Spinal cord (tissue), 10 donors: ENCODE measurements at places on chromosomes 5 and 9. TPM values are rescaled to one million over a fixed set of nuclear protein-coding genes. Genes with fewer than 3 reads are reported as not detected.

TEX48 gene
- not detected for total RNA-seq

FKTN gene
- total RNA-seq = 37.7 TPM

PANK3 gene
- 66.0 TPM for total RNA-seq

TRIO gene
- 175 TPM for total RNA-seq

TNFSF8 gene
- 0.99 TPM for total RNA-seq

LEAP2 gene
- total RNA-seq = 1.8 TPM

SGCD gene
- total RNA-seq = 32.5 TPM

PDZD2 gene
- total RNA-seq = 22.1 TPM

PARP8 gene
- 20.3 TPM for total RNA-seq

OTP gene
- 1.8 TPM for total RNA-seq

RAB24 gene
- 28.3 TPM for total RNA-seq

CERT1 gene
- total RNA-seq = 73.2 TPM

PCDHB2 gene
- 5.8 TPM for total RNA-seq

PCDHB4 gene
- 4.1 TPM for total RNA-seq

GLRX gene
- total RNA-seq = 17.6 TPM

SREK1 gene
- total RNA-seq = 139 TPM

FTMT gene
- not detected for total RNA-seq

MYO10 gene
- total RNA-seq = 27.9 TPM

HK3 gene
- 0.66 TPM for total RNA-seq

LIX1 gene
- total RNA-seq = 40.5 TPM

IL33 gene
- total RNA-seq = 34.7 TPM

DNA sequence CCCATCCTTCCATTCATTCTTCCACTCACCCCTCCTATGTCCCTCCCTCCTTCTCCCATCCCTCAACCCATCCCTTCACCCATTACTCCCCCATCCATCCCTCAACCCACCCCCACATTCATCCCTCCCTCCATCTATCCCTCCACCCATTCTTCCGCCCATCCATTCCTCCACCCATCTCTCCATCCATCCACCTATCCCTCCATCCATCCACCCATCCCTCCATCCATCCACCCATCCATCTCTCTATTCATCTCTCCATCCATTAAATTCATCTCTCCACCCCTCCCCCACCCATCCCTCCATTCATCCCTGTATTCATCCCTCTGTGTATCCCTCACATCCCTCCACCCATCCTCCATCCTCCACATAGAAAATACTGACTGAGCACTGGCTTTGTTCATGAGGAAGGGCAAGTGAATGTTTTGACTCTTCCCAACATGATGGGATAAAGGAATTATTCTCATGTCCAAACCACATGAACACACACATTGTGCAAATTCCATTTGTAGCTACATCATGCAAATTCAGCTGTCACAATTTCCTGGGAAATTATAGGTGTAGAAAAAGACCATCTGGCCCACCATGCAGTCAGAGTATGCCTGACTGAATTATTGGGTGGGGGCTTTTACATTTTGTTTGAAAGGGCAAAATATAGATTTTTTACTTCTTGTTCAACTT lies 6.9 kb upstream of the VAV2 start:
- no peak for DNase-seq

DNA sequence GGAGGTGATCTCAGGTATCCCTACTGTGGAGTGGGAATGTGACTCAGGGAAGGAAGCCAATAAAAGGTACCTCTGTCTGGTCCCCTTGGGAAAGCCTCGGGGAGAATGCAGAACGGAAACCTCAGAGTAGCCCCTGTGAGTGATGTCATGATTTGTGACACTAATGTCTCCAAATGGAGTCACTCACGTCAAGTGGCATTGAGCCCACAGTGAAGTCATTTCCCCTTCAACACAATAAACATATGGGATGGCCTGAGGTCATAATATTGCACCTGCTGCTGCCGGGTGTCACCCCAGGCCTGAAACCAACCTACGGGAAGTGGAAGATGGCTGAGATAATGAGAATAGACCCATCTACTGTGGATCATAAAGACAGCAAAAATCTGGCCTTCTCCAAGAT lies 75.9 kb upstream of the GOLM1 start:
- DNase-seq = no peak

DNA sequence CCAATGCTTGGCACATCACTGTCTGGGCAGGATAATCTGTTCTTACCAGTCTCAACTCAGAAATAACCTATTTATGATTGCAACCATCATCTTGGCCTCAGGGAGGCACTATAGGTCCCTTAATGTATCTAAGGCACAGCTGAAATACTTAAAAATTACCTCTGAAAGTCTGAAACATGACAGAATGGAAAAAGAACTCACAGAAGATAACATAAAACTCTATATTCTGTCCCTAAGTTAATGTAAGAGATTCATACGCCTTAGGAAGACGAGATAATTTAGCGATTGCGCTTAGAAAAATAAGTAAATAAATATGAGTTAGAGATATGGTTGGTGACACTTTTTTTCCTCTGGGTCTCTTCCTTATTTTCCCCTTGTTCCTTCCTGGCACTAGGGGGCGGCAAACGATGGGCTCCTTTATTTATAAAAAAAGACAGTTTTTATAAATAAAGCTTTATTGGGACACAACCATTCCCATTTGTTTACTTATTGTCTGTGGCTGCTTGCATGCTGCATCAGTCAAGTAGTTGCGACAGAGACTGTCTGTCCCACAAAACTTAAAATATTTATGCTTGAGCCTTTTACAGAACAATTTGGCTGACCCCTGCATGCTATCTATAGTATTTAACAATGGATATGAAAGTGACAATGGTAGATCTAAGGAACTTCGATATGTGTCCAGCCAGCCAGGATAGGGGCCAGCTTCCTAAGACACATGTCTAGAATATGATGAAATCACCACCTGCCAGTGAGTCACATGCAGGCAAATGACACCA lies 79.6 kb downstream of the PDE4D start:
- DNase-seq = peak; percentile 35

DNA sequence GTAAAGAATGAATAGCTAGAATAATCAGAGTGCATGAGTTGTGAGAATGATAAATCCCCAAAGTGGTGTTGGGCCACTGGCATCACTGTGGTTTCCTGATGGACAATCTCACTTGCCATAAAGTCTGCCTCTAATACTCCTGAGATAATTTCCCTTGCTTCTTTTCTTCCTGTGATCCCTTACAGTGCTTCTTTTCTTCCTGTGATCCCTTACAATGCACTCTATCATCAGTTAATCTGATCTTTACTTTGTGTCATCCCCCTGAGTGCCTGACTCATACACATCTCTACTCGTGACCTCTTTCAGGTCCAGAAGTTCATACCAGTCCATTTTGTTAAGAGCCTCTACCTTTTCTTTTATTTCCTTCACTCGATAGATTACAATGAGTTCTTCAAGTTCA lies 418.3 kb downstream of the HCN1 start:
- DNase-seq = no peak

GRCh38 chr5:10279925-10280720 lies 27.6 kb downstream of the CMBL start:
- no peak for DNase-seq

GRCh38 chr5:136296846-136297245 lies 68.5 kb downstream of the TRPC7 start:
- DNase-seq = no peak

- DNase-seq = no peak
These were observed 764 bp downstream of the ANKRA2 start for GRCh38 chr5:73564675-73565074.

GRCh38 chr5:25119650-25120049 lies 474.9 kb upstream of the CDH10 start:
- DNase-seq = no peak

DNA sequence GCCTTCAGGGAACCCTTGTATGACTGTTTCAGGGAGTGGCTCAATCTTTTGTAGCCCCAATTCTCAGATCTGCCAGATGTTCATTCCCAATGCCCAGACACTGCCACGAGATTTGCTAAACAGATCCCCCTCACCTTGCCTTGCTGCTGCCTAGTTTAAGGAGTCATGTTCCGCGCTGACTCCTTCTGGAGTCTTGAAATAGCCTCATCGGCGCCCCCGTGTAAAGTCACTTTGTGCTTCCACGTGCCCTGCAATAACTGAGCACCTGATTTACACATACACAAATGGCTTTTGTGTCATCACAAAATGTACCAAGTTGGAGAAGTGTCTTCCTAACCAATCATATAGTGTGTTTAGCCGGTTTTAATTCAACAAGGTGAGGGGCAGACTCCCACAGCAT lies 62.3 kb downstream of the PRRT1B start:
- DNase-seq = no peak

DNA sequence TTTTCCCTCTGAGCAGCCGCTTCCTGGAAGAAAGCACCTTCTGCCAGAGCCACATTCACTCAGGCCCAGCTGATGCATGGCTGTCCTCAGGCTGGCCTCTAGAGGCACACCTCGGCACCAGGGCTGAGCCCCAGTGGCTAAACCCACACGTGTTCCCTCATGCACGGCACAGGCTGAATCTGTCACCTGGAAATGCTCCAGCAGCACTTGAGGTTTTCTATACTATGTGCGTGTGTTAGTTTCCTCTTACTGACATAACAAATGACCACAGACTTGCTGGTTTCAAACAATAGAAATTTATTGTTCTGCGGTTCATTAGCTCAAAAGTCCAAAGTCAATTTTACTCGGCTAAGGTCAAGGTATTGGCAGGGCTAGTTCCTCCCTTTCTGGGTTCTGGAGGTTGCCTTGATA lies 141.4 kb downstream of the LRRC70 start:
- no peak for DNase-seq

GRCh38 chr9:137669261-137669672 lies 50.5 kb downstream of the EHMT1 start:
- DNase-seq = no peak

GRCh38 chr5:58670582-58670981 lies 87.7 kb downstream of the RAB3C start:
- DNase-seq = no peak

DNA sequence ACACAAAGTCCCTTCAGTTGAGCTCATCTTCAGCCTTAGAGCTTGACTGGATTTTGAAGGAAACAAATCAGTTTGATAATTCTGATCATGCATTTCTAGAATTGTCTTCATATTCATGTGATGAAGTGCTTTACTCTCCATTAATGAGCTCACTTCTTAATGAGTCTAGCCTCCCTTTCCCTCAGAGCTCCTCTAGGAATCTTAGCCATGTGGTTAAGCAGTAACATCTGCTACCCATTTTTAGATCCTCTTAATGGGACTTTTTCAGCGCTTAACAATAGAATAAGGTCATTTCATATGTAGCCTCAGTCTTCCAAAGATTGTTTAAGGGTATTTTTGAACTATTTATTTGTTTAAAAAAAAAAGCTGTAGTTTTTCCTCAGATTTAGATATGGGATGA lies 36.9 kb upstream of the LURAP1L start:
- no peak for DNase-seq

GRCh38 chr5:123874600-123875201 lies 362.7 kb downstream of the CSNK1G3 start:
- DNase-seq = peak; percentile 61

- DNase-seq = no peak
These were observed 87.5 kb downstream of the ANXA2R start for GRCh38 chr5:42952578-42952974.

- DNase-seq = no peak
These were observed 406.0 kb upstream of the GRIA1 start for GRCh38 chr5:153084511-153084910.

DNA sequence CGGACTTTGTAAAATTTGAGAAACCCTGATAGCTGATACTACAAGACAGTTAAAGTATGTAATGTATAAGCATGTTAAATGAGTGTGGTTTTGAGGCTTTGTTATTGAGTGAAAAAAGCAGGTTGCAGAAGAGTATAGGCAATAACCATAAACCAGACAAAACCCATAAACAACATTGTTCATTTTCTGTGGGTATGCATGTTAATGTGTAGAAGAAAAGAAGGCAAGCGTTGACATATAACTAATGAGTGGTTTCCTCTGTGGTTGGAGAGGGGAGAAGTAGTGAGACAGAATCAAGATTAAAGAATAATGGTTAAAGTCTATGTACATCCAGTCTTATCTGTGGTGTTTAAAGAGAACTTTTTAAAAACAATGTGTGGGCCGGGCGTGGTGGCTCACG lies 26.2 kb downstream of the RAD23B start:
- no peak for DNase-seq

GRCh38 chr5:130222573-130222972 lies 318.3 kb downstream of the CHSY3 start:
- DNase-seq = no peak

DNA sequence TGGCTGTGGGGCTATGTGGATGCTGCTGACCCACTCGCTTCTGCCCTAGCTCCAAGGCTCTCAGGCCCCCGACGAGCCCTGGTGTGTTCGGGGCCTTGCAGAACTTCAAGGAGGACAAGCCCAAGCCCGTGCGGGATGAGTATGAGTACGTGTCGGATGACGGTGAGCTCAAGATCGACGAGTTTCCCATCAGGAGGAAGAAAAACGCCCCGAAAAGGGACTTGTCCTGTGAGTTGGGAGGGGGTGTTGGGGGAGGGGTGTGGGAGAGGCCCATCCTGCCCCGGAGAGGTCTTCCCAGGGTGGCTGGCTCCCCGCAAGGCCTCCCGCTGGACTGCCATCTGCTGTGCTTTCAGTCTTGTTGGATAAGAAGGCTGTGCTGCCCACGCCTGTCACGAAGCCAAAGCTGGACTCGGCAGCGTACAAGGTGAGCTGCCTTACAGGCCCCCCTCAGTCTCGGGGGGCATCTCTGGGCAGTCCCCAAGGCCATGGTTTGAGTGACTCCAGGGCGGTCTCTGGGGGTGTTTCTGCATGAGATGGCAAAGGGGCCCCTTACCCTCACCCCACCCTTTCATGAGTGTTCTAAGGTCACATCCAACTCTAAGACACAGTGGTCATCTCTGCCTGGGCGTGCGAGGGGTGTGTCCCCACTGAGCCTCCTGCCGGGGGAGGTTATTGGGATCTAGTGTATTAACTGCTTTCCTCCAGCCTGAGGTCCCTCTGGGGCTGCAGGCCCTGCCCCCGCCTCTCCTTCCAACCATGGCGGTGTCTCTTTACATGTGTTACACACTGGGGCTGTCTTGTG lies 89.5 kb downstream of the PHF2 start:
- DNase-seq = no peak

DNA sequence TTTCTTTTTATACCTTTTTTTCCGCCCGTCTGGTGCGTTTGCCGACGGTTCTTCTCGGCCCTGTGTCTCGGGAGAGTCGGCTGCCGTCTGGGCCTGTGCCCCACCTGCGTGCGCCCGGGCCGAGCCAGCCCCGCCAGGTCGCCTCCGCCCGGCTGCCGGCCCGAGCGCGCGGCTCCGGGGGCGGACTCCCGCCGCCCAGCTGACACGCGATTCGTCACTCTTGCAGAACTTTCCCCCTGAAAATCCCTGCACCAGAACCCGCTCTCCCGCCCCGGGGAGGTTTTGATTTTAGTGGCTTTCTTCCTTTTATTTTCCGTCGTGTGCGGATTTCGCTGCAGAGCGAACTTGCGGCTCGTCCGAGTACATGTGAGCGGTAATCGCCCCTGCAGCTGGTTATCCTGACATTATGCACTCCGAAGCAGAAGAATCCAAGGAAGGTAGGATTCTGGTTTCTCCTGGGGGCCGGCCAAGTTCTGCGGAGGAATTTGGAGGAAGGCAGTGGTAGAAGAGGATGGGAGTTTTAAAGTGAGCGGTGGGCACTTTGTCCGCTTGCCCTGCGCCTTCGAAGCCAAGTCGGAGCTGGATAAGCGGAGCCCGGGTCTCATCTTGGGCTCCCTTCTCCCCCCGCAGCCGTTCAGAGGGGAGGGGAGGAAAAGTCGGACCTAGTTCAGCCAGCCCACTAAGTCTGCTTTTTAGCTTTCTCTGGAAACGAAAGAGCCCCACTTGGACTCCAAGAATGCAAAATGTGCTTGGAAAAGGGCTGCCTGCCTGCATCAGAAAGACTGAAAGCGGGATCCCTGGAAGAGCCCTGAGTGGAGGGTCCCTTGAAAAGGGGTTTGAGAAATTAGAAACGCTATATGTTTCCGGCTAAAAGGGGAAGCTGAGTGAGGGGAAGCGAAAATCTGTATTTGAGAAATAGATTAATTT lies at the start of gene TNFAIP8:
Gene TNFAIP8 (plus strand): TSS at position 335 of the 927 bp plus-strand sequence. CDS start 72 bp downstream, at position 407.
- peak; percentile 53 for DNase-seq
